Psoas muscle (tissue), 8 donors: ENCODE measurements at places on chromosomes 12 and 14. TPM values are rescaled to one million over a fixed set of nuclear protein-coding genes. Genes with fewer than 3 reads are reported as not detected.

PIP4K2C gene
- 10.1 TPM for total RNA-seq

RHEBL1 gene
- total RNA-seq: not detected

MAP1LC3B2 gene
- 1.4 TPM for total RNA-seq

FAM90A1 gene
- total RNA-seq: not detected

SLC25A21 gene
- total RNA-seq: 0.13 TPM

RACGAP1 gene
- total RNA-seq: 5.4 TPM

DNAJC22 gene
- total RNA-seq: not detected

ZNF891 gene
- total RNA-seq: 1.1 TPM

GPR33 gene
- not detected for total RNA-seq

CLEC2B gene
- total RNA-seq: 24.9 TPM

DIO3 gene
- 0.56 TPM for total RNA-seq

FAM181A gene
- not detected for total RNA-seq

CRIP1 gene
- total RNA-seq: 14.0 TPM

SMIM10L1 gene
- 18.3 TPM for total RNA-seq
